ENCODE measurements at places on chromosomes 1 and 21.

DNA sequence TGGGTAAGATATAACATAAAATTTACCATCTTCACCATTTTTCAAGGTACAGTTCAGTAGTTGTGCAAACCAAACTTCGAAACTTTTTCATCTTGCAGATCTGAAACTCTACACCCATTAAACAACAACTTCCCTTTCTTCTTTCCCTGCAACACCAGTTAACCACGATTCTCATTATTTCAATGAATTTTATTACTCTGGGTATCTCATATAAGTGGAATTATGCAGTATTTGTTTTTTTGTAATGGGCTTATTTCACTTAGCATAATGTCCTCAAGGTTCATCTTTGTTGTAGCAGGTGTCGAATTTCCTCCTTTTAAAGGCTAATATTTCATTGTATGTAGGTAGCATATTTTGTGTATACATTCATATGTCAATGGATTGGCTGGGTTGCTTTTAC is 146.1 kb downstream of the SPATA46 start:
- no peak for DNase-seq

DNA sequence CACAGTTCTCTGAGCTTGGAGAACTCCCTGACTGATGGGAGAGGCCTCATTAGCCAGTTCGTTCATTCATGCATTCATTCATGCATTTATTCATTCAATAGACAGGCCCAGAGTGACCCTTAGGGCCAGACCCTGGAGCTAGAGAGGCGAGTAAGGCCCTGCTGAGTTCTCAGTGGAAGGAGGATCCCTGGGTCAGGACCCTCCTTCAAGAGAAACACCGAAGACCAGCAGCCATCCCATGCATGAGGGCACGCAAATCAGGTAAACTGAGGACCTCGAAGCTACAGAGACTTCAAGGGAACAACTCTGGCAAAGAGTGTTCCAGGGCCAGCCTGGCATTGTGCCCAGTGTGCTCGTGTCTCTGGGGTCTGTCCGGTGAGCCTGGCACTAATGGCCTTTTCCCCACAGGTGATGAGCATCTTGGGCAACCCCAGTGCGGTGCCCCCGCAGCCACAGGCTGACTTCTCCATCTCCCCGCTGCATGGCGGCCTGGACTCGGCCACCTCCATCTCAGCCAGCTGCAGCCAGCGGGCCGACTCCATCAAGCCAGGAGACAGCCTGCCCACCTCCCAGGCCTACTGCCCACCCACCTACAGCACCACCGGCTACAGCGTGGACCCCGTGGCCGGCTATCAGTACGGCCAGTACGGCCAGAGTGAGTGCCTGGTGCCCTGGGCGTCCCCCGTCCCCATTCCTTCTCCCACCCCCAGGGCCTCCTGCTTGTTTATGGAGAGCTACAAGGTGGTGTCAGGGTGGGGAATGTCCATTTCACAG is 104.8 kb downstream of the PAX7 start:
- no peak for DNase-seq

DNA sequence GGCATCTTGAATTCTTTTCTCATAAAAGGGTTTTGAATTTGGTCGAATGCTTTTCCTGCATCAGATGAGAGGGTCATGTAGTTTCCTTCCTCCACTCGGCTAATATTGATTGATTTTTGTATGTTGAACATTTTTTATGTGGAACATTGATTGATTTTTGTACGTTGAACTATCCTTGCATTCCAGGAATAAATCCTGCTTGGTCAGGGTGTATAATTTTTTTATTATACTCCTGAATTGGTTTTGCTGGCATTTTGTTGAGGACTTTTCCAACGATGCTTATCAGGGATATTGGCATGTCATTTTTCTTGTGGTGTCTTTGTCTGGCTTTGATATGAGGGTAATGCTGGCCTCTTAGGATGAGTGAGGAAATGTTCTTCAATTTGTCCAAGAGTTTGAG is 8.5 kb downstream of the TMEM240 start:
- no peak for DNase-seq

DNA sequence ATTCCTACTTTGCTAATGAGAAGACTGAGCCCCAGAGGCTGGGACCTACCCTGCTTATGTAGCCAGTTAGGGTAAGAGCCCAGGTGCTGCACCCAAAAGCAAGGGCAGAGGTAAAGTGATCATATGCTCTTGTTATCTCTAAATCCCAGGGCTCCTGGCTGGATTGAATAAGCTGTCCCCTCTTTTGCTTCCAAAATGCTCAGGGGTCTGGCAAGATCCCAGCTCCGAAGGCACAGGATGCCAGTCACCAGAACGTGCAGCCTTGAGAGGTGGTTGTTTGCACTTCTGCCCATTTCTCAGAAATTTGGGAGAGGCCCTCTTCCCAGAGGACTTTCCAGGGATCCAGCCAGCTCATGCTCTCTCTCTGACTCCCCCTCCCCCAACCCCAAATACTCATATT is 142.4 kb upstream of the TMEM51 start:
- no peak for DNase-seq

DNA sequence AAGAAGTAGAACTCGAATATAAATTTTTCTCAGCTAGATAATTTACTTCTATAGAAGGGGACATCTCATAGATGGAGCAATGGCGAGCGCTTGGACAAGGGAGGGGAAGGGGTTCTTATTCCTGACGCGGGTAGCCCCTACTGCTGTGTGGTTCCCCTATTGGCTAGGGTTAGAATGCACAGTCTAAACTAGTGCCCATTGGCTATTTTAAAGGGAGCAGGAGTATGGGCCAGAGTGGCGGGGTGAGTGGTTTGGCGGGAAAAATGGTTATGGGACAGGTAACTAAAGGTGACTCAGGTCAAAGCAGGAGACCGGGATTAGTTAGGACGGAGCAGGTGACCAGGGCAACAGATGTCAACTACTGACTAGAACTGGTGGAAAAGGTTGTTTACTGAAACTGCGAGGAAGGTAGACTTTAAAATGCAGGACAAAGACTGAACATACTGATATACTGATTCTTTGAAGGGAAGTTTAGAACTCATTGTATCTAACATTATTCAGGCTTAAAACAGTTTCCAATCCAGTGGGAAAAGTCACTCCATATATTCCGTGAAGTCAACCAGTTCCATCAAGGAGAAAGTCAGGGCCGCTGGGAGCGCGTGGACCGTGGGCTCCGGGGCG is 940 bp upstream of the ATAD3A start:
- DNase-seq = no peak

GRCh38 chr1:10494418-10494753 is 19.6 kb downstream of the PEX14 start:
- DNase-seq = no peak

DNA sequence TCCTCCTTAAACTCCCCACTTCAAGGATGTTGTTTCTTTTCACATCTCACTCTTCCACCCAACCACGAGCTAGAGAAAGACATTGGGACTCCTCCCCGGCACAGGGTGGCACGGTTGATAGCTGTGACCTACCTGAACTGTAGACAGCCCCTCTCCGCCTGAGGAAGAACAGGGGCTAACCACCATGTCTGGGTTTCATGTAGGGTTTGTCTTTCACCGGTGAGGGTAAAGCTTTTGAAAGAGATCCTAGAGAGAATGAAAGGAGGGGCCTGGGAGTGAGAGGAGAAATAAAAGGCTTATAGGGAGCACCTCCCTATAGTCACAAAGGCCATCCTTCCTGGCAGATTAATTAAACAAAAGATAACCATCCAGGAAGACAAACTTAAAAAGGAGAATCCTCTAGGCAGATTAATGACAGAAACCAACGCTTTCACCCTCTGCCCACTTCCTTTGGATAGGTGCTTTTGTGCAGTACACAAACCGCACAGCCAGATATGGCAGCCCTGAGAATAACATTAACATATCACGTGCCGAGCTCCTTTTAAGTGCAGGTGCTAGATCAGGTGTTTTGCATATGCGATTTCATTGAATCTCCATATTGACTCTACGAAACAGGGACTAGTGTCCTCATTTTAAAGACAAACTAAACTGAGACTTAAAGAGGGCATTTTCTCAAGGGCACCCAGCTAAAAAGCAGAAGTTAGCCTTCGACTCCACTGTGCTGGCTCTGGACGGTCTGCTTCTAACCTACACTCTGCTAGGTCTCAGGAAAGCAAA is 178.1 kb upstream of the RUNX1 start:
- no peak for DNase-seq

DNA sequence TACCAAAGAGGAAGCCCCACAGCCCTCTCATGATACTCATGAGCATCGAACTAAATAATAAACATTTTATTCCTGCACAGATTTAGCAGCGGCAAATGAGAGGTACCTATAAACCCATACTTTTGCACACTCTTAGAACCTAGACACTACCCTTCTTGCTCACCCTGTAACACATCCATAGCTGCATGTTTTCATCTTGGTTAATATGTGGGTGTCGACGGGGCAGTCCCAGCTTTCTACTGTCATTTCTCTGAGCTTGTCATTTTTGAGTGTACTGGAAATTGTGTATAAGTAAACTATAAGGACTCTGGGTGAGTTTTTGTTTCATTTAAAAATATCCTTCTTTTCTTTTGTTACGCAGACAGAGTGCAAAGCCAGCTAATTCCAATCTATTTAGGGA is 25.5 kb downstream of the OVGP1 start:
- no peak for DNase-seq

- DNase-seq = no peak
Observed at GRCh38 chr1:28233264-28233606, 406 bp upstream of the DNAJC8 start.

DNA sequence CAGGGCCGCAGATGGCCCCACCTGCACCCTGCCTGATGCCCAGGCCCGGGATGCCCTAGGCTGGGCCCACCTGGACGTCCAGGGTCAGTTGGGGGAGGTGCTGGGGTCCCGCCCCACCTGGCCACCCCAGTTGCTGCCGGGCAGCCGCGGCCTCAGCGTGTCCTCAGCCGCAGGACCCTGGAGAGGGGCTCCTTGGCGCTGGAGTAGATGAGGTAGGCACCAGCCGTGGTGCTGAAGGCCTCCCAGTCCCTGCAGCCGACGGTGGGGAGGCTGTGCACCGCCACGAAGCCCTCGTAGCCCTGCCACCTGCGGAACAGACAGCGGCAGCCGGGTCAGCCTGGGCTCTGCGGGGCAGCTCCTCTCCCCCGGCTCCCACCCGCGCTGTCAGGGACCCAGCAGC is 40.4 kb downstream of the KRTAP10-1 start:
- no peak for DNase-seq

DNA sequence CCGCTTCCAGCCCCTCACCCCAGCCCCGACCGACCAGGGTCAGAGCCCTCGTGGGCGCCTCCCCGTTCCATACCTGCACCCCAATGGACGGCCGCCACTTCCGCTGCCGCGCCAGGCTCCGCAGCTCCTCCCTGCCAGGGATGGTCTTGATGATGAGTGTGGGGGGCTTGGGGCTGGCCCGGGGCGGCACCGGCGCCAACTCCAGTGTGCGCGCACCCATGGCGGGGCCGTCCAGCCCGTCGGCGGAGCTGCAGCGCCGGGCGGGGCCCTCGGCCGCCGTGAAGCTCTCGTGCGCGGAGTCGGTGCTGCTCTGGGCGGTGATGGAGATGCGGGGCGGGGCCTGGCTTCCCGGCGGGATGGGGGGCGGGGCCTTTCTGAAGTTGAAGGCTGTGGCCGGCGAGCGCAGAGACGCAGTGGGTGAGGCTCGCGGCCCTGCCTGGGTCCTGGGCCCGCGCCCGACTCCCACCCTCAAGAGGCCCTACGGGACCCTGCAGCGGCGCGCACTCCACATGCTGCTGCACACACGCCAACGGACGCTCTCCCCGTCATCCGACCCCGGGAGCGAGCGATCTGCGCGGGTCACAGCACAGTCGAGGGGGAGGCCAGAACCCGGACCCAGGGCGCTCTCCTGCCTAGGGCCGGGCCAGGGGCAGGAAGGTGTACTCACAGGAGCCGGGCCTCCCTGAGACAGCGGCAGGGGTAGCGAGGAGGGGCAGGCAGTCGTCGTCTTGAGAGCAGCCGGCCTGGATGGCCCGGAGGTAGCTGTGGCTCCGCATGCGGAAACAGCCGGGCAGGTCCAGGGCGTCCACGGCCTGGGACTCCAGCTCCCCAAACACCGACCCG is 26.1 kb upstream of the SMIM12 start:
- no peak for DNase-seq

- DNase-seq = no peak
Observed at GRCh38 chr1:7552402-7552801, 218.7 kb upstream of the VAMP3 start.

DNA sequence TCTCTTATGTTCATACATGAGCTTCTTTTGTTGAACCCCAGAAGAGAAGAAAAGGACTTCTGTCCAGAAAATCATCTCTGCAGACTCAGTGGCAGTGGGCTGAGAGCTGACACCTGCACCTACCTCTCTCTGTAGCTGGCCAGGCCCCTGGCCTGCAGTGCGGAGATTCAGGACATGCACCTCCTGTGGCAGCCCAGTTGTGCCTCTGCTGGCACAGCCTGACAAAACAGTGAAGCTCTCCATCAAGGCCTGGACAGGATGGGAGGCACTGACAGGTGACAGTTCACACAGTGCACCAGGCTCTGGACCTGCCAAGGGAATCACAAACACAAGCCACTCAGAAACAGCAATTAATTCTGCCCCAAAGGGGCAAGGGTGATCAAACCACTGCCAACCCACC is 88.8 kb downstream of the TGFBR3 start:
- no peak for DNase-seq

GRCh38 chr1:151402764-151403163 is 3.4 kb downstream of the PSMB4 start:
- DNase-seq = no peak

GRCh38 chr21:19049567-19049966 is 646.0 kb upstream of the TMPRSS15 start:
- DNase-seq = no peak

- DNase-seq = no peak
Observed at GRCh38 chr1:208240662-208241355, 3.4 kb downstream of the PLXNA2 start.

DNA sequence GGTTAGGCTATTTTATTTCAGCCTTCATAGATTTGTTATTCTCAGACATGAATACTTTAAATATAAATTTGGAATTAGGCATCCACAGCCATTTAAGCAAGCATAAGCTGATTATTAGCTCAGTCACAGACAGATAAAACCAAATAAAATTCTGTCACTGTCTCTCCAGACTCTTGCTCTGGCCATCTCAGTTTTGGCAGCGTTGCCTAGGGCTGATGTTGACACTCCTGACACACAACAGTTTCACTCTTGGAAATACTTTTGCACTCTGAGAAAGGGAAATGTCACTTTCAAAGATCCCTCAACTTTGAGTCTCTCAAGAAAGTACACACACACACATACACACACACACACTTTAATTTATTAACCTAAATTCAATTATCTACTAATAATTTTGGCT is 372.7 kb downstream of the BRINP3 start:
- DNase-seq = peak; percentile 42

- no peak for DNase-seq
Observed at GRCh38 chr1:168621356-168621755, 45.0 kb downstream of the XCL1 start.

- DNase-seq = peak; percentile 35
Observed at GRCh38 chr21:44428281-44428960, 26.9 kb upstream of the LRRC3 start.

DNA sequence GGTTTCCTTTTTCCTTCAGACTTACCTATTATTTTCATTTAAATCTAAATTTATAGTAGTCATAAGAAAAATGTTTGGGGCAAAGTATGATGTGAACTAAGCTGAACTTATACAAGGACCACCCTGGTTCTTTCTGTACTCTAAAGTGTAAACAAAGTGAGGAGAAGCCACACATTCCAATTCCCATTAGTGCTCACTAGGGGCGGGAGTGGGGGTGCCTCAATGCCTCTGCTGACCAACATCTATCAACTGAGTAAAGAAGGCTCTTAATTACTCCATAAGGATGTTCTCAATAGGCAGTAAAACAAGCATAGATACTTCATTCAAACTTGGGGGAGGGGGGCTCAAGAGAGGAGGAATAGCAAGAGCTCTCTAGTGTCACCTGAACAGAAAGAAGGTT is 151.7 kb downstream of the CDC42BPA start:
- no peak for DNase-seq

- no peak for DNase-seq
Observed at GRCh38 chr1:100597784-100598183, 59.8 kb downstream of the GPR88 start.

GRCh38 chr1:4006676-4007374 is 106.8 kb upstream of the C1orf174 start:
- no peak for DNase-seq

Data from D341Med (cell line).